GM19239 (cell line): ENCODE measurements at places on chromosomes 6 and 20.

- DNase-seq: no peak
Measured at GRCh38 chr6:7115543-7116231, 7.9 kb downstream of the RREB1 start.

DNA sequence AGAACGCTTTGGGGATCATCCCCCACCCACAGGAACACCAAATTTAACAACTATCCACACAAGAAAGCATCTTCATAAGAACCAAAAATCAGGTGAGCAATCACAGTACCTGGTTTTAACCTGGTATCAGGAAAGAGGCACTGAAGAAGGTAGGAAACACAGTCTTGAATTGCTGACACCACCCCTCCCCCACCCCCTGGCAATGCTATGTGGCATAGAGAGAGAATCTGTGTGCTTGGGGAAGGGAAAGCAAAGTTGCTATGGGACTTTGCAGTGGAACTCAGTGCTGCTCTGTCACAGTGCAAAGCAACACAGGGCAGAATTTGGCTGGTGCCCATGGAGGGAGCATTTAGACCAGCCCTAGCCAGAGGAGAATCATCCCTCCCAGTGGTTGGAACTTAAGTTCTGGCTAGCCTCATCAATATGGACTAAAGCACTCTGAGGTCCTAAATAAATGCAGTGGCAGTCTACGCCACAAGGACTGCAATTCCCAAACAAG, 565.5 kb downstream of the EPM2A start:
- no peak for DNase-seq

DNA sequence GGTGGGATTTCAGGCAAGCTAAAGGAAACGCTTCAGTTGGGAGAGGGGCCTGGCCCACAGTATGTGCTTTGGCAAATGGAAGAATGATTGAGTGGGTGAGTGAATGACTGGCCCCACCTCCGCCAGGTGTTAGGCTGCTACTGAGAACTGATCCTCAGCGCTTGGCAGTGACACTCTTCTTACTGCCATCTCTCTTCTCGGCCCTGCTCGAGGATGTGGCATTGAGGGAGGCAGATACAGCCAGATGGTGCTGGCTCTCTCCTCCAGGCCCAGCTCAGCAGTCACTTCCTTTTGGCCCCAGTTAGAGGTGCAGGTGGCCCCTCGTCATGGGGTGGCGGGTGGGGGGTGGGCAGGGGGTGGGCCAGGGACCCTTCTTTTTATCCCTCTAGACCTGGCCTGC, 38.9 kb upstream of the KCNK5 start:
- DNase-seq: no peak

DNA sequence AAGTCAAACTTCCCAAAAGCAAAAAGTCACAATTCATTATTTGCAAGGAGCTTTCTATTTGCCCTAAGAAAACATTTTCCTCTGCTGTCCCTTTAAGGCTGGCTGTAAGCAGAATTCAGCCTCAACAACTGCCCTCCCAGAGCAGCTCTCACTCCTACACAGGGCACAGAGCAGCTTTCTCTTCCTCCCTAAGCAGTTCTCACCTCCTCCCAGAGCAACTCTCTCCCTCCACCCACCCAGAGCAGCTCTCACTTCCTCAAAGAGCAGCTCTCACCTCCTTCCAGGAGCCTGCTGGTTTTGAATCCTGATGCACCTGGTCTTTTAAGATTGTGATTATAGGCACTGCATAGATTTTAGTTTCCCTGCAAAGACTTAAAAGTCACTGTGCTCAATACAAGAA, 120.6 kb upstream of the TMEM181 start:
- DNase-seq: peak; percentile 60

DNA sequence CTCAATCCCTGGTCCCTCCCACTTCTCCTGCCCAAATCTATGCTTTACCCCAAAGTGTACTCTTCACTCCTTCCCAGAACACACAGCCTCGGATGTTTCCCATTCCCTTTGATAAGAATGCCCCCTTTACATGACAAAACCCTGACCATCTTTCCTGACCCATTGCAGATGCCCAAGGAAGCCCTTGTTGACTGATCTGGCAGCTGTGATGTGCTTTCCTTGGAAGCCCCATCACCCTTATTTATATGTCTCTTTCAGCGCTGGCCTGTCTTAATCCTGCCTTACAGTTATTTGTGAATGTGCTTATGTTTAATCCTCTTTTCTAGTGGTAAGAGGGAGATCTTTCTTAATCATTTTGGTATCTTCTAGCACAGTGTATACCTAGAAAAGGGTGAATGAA, 523.1 kb downstream of the CD83 start:
- DNase-seq: no peak

DNA sequence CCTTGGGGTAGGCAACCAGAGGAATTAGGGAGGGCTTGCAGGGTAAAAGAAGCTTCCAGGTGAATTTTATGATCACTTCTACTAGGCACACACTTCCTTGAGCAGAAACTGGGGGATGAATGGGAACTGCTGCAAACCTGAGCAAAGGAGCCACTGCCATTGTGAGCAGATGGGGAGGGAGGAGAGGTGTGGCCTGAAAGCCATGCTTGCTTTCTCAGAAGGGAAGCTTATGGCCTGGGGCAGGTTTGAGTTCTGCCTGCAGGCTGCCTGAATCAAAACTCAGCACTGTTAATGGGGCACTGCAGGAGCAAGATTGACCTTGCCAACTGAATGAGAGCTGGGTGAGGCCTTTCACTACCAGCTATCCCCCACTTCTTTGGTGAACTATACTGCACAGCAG, 328.1 kb downstream of the NKAIN2 start:
- no peak for DNase-seq

DNA sequence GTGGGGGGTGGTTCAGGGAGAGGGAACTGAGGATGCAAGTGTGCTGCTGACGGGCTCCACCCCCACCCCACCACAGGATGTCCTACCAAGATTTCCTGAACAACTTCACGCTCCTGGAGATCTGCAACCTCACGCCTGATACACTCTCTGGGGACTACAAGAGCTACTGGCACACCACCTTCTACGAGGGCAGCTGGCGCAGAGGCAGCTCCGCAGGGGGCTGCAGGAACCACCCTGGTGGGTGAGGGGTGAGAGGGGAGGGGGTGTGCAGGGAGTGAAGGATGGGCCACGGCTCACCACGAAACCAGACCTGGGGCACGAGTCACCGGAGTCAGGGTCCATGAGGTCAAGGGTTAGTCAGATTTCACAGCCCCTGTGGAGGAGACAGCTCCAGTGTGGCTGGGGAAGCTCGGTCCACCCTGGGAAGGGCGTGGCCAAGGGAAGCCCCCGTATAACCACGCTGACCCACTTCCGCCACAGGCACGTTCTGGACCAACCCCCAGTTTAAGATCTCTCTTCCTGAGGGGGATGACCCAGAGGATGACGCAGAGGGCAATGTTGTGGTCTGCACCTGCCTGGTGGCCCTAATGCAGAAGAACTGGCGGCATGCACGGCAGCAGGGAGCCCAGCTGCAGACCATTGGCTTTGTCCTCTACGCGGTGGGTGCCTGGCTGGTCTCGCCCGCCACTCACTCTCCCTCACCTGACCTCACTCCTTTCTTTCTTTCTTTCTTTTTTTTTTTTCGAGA, 18.3 kb downstream of the CAPN11 start:
- peak; percentile 35 for DNase-seq

DNA sequence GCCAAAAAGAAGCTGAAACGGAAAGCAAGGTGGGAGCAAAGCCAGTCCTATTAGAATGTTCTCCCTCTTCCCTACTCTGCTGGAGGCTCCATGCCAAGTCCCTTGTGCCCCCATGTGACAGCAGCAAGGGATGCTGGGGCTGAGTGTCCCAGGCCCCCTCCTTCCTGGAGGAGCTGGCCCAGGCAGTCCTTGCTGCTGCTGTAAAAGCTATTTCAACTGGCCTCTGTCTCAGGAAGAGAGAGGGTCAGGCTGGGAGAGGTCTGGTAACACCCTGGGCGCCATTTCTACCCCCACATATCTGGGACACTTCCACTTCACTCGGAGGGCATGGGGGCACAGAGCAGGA, 25.0 kb downstream of the TTBK1 start:
- DNase-seq: no peak

GRCh38 chr6:24985323-24985722, 49.6 kb upstream of the RIPOR2 start:
- no peak for DNase-seq

DNA sequence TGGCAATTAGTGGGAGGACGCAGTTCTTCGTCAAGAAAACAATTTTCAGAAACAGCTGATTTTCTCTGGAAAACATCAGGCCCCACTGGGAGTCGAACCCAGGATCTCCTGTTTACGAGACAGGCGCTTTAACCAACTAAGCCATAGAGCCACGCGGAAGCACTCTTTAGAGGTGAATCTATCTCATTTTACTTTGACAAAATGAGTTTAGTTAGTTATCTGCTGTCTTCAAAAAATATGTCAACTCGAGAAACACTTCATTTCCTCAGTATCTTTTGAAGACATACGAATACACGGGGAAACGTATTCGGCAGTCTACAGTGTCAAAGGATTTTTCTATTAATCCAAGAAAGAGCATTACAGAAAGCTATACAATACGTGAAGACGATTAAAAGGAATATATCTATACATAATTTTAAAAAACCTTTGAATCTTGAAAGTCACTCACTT, 26.7 kb downstream of the GPX6 start:
- DNase-seq: no peak

DNA sequence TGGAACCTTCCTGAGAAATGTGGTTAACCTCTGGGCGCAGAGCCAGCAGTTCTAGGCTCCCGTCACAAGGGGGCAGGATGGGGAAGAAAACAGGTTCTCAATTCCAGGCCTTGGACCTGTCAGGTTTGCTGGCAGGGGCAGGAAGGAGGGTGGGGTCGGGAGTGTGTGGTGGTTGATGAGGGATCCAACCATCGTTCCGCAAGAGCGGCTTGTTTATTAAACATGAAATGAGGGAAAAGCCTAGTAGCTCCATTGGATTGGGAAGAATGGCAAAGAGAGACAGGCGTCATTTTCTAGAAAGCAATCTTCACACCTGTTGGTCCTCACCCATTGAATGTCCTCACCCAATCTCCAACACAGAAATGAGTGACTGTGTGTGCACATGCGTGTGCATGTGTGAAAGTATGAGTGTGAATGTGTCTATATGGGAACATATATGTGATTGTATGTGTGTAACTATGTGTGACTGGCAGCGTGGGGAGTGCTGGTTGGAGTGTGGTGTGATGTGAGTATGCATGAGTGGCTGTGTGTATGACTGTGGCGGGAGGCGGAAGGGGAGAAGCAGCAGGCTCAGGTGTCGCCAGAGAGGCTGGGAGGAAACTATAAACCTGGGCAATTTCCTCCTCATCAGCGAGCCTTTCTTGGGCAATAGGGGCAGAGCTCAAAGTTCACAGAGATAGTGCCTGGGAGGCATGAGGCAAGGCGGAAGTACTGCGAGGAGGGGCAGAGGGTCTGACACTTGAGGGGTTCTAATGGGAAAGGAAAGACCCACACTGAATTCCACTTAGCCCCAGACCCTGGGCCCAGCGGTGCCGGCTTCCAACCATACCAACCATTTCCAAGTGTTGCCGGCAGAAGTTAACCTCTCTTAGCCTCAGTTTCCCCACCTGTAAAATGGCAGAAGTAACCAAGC, 29.6 kb downstream of the SRSF3 start:
- peak; percentile 76 for DNase-seq

DNA sequence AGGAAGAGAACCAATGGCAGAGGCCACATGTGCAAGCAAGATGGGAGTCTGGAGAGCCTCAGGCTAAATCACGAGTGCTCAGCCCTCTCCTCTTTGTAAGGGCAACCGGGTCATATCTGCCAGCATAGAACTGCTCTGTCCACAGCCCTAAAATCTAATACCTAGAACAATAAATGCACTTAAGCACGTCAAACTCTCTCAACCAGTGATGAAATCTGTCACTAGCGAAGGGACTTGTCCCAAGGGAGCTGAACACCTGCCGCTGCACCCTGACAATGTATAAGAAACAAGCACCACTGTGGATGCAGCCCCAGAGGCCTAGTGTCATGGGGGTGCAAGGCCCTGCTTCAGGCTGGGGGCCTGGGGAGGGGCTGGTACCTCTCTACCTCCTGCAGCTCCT, 82.5 kb downstream of the PRL start:
- no peak for DNase-seq

GRCh38 chr6:2524090-2524489, 226.6 kb downstream of the MYLK4 start:
- DNase-seq: no peak

GRCh38 chr6:144216668-144217218, 66.4 kb downstream of the STX11 start:
- DNase-seq: no peak

DNA sequence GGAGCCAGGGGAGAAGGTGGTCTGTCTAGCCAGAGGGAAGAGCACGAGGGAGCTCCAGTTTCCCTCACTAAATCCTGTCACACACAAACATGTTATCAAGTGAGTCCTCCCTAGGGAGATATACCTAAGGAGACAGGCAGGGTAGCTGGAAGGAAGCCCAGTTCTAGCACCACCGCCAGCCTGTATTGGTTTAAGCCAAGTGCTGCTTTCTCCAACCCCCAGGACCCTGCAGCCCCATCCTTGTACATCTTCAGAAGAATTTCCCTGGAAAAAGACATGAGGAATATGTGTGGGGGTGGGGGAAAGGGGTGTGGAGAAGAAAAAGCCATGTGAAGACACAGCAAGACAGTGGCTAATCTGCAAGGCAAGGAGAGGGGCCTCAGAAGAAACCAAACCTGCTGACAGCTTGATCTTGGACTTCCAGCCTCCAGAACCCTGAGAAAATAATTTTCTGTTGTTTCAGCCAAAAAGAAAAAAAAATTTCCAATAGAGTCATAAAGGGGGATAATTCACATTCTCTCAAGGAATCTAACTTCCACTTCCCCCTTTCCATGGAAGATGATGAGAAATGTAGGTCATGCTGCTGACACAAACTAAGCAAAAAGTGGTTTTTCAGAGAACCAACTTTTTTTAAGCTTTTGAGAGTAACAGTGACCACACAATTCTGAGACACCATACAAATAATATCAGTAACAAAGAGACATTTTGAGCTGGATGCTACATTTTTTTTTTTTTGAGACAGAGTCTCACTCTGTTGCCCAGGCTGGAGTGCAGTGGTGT, 103.2 kb upstream of the PRDM1 start:
- no peak for DNase-seq

DNA sequence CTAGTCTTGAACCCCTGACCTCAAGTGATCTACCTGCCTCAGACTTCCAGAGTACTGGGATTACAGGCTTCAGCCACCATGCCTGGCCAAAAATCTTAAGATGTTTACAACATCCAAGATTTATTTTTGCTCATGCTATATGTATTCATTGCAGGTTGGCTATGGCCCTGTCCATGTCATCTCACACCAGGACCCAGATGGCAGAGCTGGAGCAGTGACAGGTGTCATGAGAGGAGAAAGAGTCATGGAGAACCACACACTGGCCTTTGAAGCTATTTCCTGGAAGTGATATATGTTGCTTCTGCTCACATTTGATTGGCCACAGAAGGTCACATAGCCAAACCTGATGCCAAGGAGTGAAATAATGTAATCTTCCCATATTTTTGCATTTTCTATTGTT, 13.8 kb upstream of the DDR1 start:
- DNase-seq: no peak

GRCh38 chr6:117776441-117776840, 101.2 kb downstream of the NUS1 start:
- no peak for DNase-seq
